AG10803 (cell line): ENCODE measurements at places on chromosomes 6 and 20.
A peak's percentile ranks its signal among the peaks of the same experiment; 100 is the strongest.

GRCh38 chr20:40457404-40457803, 231.6 kb downstream of the MAFB start:
- DNase-seq = no peak

DNA sequence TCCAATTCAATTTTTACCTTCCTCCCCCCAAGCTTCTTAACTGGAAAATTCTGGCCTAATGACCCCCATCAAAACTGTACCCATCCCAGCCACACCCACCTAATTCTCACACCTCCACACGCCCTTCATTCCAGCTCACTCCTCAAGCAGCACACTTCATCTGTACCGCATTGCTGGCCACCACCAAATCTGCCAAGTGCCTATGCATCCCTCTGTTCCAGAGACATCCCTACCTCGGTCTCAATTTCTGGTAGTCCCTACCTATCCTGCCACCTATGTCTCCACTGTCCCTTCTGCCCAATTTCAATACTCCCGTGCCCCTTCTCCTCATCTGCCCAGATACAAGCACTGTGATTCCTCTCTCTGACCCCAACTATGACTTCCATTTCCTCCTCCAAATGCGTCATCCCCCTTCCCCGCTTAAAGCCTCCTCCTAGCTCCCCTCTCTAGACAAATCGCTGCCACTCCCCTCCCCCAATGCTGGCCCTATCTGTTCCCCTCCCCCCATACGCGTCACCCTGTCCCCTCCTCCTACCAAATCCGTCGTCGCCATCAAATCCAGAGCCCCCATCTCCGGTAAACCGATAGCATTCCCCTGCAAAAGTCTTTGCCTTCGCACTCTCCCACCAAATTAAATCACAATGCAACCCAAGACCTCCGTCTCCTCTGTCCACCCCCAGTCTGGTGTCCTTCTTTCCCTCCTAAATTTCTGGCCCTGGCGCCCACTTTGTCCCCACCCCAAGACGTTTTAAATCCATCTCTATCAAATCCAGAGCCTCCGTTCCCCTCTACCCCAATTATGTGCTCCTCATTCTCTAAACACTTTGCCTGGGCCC, 1.2 kb downstream of the MTCH1 start:
- peak; percentile 68 for DNase-seq

DNA sequence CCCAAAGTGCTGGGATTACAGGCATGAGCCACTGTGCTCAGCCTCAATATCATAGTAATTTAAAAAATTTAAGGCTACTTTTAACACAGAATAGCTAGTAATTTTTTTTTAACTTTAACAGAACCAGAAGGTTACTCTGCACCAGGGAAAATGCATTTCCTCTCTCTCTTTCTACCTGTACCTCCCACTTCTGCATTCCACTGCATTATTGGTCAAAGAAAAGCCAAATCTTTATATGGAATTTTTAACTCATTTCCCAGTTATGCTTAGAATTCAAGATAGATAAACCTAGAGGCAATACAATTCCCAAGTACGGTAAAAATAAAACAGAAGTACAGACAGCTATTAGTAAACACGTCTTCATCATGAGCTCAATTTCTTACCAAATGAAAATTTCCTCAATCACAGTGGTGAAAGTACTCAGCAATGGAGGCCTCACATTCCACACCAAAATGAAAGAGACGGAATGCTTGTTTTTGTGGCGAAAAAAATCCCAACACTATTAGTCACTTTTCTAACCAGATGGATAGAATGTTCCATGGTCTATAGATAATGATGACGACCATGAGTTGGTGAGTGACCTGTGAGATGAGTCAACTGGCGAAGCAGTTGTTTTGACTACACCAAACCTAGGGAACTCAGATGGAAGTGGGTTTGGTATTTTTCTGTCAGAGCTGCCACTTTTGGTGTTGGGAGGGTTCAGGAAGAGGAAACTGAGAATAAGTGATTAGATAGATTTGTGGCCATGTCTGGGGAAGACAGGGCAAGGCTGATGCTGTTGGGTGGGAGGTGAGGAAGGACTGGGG, 104.7 kb upstream of the SGK1 start:
- DNase-seq = peak; percentile 99

GRCh38 chr6:36361071-36361470, 24.4 kb upstream of the BNIP5 start:
- no peak for DNase-seq

DNA sequence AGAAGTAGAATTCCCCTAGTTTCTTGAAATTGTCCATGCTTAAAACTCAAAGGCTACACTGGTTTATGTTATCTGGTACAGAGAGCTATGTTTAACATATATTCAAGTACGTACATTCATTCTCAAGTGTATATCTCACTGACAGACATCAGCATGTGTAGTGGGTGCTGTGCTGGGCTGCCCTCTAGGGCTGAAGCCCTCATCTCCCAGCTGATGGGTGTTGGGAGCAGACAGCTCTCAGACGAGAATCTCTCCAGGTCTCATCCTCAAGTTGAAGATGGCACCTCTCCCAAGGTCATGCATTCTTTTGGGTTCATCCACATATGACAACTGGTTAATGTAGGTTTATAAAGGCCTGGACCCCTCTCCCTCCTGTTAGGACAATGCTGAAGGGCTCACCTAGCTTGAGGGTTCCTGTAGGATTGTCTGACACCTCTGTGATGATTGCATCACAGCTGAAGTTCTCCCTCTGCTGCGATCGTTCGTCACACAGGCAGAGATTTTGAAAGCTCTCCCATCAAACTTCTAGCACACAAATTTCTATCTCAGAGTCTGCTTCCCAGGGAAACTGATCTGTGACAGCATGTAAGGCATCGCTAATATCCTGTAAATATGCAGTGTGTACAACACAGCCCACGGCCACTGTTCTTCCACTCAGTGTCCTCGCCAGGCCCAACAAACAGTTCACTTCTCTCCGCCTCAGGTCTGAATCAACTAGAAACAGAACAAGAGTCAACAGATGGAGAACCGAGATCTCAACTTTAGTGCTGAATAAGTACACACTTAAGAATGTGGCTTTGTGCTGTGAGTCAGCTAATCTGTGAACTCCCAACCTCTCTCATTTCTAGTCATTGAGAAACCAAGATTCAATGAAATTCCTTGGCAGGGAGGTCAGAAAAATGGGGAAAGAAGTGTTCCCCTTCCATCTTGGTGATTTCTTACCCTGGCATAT, 43.2 kb downstream of the PREP start:
- peak; percentile 93 for DNase-seq

DNA sequence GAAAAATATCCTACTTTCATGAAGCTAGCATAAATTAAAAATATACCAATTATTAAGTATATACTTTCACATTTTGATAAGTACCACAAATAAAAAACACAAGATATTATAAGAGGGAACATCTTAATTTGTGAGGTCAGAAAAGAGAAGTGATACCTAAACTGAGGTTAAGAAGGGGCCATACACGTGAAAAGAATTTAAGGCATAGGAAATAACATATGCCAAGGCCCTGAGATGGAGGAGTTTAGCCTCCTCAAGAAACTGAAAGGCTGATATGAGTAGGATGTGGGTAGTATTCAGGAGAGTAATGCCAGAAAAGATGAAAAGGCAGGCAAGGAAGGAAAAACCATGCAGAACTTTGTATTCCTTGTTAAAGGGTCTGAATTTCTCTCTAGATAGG, 116.6 kb upstream of the HTR1E start:
- DNase-seq = no peak

GRCh38 chr6:13453771-13454251, 33.6 kb downstream of the GFOD1 start:
- DNase-seq = no peak

DNA sequence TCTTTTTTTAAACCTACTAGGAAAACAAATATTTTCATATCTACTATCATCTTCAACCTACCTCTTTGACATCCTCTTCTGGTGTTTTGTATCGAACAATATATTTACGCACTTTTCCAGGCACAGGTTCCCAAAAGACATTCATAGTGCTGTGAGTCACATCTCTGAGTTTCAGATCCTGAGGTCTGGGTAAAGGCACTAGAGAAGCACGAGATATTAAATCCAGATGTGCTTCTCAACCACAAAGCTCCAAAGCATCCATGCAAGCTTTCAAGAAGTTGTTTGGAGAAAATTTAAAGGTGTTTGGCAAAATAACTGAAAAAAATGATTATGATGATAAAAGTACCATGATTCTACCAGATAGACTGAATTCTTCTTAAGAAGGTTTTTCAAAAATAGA, 62.7 kb downstream of the COL12A1 start:
- DNase-seq = peak; percentile 94

- DNase-seq = peak; percentile 48
These were observed 646 bp downstream of the RPS6KA2 start for GRCh38 chr6:166626177-166627032.

- DNase-seq = peak; percentile 84
These were observed 20.3 kb upstream of the HLA-DRB1 start for GRCh38 chr6:32609731-32610640.

- no peak for DNase-seq
These were observed 126.1 kb downstream of the ARHGAP18 start for GRCh38 chr6:129583866-129584265.

- DNase-seq = no peak
These were observed 111.6 kb downstream of the SYCP2 start for GRCh38 chr20:59821788-59822187.

GRCh38 chr6:152874846-152875568, 107.8 kb downstream of the FBXO5 start:
- DNase-seq = no peak

- DNase-seq = no peak
These were observed 30.0 kb downstream of the SNHG17 start for GRCh38 chr20:38405132-38405531.

DNA sequence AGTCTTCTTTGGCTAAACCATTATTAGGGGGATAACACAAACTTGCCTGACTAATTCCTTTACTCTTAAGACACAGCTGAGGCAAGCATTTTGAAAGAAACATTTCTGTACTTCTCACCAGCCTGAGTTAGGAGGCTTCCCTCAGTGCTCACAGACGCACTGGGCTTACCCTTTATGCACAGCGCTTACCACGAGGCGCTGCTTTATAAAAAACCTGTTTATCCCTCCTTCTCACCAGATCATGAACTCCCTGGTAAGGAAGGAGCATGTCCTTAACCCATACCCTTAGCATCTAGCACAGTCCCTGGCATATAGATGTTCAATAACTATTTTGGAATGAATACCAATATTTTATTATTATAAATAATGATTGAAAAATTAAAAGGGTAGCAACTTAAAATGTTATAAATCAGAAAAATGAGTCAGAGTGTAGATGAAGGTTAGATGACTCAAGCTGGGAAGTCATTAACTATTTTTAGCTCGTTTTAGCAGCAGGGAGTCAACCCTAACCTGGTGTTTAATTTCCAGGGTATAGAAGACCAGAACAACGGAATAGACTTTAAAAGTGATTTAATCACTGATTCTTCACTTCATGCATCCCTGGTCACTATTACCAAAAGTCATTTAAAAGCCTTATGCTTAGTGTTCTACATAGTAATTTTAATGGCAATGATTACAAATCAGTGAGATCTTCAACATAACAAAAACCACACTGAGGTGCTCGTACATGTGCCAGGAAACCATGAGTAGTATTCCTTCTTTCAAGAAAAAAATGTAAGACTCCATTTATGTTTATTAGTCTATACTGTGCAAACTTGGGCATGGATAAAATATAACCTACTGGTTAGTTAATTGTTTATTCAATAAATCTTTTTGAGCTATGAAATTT, 4.1 kb upstream of the TPD52L1 start:
- DNase-seq = no peak

DNA sequence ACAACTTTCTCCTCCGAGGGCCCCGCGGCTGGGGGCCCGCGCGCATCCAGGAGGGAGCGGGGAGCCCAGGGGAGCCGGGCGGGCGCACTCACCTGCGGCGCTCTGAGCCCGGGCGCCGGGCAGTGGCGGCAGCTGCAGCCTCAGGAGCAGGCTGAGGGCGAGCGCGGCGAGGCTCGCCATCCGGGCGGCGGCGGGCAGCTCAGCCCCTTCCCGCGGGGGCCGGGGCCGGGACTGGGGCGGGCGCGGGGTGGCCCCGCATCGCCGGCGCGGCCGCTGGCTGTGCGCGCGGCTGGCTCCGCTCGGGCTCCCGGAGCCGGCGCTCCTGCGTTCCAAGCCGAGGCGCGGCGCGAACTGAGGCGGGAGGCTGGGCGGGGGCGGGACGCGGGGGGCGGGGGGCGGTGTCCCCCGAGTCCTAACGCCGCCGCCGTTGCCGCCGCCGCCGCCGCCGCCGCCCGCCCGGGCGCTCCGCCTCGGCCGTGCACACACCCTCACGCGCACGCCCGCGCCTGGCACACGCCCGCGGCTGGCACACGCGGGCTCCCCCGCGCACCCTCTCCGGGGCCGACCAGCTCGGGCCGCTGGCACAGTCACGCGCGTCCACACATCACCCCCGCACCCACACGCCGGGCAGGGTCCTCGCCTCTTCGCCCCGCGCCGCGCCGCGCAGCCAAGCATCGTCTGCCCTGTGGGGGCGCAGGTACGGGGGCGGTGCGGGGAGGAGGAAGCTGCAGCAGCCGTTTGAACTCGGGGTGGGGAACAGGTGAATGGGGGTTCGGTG, at the start of gene PTPRT:
PTPRT (minus strand) TSS at position 353 of the 778 bp plus-strand sequence; CDS start at position 180, 173 bp downstream.
- DNase-seq = no peak

DNA sequence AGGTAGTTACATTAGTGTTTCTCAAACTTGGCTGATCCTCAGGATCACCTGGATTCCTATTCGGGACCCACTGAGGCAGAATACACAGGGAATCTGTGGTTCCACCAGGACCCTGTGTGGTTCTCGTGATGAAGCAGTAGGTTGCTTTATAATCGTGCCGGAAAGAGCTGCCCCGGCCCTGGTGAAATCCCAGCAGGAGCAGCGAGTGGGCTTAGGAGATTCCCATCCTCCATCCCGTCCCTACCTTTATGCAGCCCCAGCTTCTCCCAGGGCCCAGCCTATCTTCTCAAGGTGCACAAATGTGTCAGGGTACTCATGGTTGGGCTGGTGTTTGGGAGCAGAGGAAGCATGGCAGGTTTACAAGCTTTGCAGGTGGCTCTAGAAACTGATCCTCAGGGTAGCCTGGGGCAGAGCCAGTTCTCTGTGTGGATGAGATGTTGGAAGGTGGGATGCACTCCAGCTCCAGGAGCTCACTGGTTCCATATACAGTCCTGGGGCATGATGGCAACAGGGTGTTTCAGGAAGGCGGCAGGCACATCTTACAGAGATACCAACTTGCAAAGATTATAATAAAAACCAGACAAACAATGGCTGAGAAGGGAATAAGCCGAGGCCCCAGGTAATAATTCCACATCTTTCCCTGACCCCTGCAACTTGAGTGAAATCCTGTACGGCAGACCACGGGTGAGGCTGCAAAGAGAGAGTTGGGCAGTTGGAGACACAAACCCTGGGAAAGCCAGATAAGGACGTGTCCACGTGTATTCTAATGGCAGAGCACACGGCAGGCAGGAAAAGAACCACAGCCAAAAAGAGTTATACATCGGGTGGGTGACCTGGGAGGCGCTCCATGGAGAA, 5.9 kb downstream of the SLC22A1 start:
- no peak for DNase-seq

GRCh38 chr6:132489376-132489775, 23.5 kb downstream of the STX7 start:
- DNase-seq = no peak

GRCh38 chr6:39897698-39898097, 36.6 kb downstream of the MOCS1 start:
- DNase-seq = no peak

DNA sequence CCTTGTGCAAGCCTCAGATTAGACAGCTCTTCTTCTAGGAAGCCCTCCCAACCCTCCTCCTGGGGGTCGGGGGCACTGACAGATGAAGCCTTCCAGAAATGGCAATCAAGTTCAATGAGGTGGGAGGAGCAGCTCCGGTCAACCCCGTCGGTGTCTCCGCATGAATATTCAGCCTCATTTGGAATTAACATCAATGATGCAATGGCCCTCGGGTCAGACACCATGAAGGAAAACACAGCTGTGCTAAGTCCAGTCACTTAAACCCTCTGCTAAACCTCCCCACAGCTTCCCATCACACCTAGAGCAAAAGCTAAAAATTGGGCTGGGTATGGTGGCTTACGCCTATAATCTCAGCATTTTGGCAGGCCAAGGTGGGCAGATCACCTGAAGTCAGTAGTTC, 36.5 kb downstream of the ZNF217 start:
- DNase-seq = no peak
